Activated CD4-positive, alpha-beta T cell treated with anti-CD3 and anti-CD28 coated beads for 36 hours (primary cell): ENCODE measurements at places on chromosomes 1 and 21.

GRCh38 chr1:229440851-229441537 is 7.1 kb upstream of the ACTA1 start:
- no peak overlapping the region for H3K4me3 ChIP-seq
- peaks cover 49% of the 10 kb centered on the region for H3K36me3 ChIP-seq
- peak; percentile 20 for DNase-seq
- peak overlapping the region; percentile 52 for H3K27ac ChIP-seq
- peaks cover 11% of the 10 kb centered on the region for H3K27me3 ChIP-seq
- H3K4me1 ChIP-seq = peaks cover 23% of the 10 kb centered on the region

GRCh38 chr1:151892190-151892589 is 17.1 kb downstream of the THEM4 start:
- DNase-seq = no peak
- H3K36me3 ChIP-seq = peaks cover 70% of the 10 kb centered on the region
- H3K4me3 ChIP-seq = no peak overlapping the region
- H3K4me1 ChIP-seq = peaks cover 41% of the 10 kb centered on the region

GRCh38 chr1:206065547-206066145 is 12.7 kb downstream of the RHEX start:
- peaks cover 10% of the 10 kb centered on the region for H3K4me1 ChIP-seq
- H3K36me3 ChIP-seq = no peaks in the 10 kb centered on the region
- peaks cover 7% of the 10 kb centered on the region for H3K27me3 ChIP-seq
- no peak for DNase-seq
- H3K4me3 ChIP-seq = no peak overlapping the region

- no peaks in the 10 kb centered on the region for H3K27me3 ChIP-seq
- DNase-seq = no peak
- H3K4me1 ChIP-seq = peaks cover 7% of the 10 kb centered on the region
- H3K27ac ChIP-seq = no peak overlapping the region
- H3K4me3 ChIP-seq = no peak overlapping the region
- no peaks in the 10 kb centered on the region for H3K36me3 ChIP-seq
Measured at GRCh38 chr1:173009597-173009996, 41.1 kb downstream of the TNFSF18 start.

DNA sequence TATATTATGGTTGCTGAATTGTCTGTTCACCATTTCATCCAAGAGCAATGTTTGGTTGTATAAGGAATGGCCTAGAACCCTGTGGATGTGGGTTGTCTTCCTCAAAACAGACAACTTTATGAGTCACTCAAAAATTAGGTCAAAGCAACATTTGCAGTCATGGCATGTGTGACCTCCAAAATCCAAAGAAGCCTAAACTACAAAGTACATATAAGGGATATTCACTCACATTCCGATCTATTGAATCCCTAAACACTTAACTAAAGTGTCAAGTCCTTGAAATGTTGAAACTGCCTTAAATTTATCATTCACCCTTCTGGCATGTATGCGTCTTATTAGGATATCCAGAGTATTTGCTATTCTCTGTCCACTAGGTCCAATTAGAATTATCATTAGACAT is 491.5 kb downstream of the NUF2 start:
- no peaks in the 10 kb centered on the region for H3K4me1 ChIP-seq
- no peak for DNase-seq
- no peaks in the 10 kb centered on the region for H3K36me3 ChIP-seq
- no peaks in the 10 kb centered on the region for H3K27me3 ChIP-seq
- no peak overlapping the region for H3K4me3 ChIP-seq
- H3K27ac ChIP-seq = no peak overlapping the region

GRCh38 chr21:35150562-35151226 is 101.6 kb upstream of the RUNX1 start:
- H3K4me1 ChIP-seq = peaks cover 63% of the 10 kb centered on the region
- no peaks in the 10 kb centered on the region for H3K27me3 ChIP-seq
- no peak for DNase-seq
- peak overlapping the region; percentile 90 for H3K27ac ChIP-seq

DNA sequence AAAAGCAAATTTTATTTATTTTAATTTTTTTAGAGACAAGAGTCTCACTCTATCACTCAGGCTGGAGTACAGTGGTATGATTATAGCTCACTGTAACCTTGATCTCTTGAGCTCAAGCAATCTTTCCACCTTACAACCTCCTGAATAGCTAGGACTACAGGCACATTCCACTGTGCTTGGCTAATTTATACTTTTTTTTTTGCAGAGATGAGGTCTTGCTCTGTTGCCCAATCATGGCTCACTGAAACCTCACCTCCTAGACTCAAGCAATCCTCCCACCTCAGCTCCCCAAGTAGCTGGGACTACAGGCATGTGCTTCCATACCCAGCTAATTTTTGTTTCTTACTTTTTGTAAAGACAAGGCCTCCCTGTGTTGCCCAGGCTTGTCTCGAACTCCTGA is 49.5 kb downstream of the DR1 start:
- H3K27me3 ChIP-seq = no peaks in the 10 kb centered on the region
- no peaks in the 10 kb centered on the region for H3K36me3 ChIP-seq
- no peak overlapping the region for H3K4me3 ChIP-seq
- H3K4me1 ChIP-seq = no peaks in the 10 kb centered on the region
- no peak overlapping the region for H3K27ac ChIP-seq
- no peak for DNase-seq

DNA sequence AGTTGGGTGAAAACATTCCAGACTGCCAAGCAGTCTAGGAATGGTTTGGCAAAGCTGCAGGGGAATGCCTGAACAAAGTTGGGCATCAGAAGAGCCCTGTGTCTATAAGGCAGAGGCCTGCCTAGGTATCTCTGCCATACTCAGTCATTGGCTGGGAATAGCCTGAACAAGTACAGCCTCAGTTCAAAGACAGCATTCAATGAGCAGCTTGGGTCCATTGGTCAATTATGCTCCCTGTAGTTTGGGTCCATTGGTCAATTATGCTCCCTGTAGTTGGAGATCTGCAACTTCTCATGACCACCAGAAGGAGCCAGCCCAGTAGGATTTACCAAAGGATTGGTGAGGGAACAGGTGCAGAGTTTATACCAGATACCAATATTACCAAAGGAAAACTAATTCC is 31.6 kb downstream of the FMO3 start:
- no peak overlapping the region for H3K4me3 ChIP-seq
- no peak overlapping the region for H3K27ac ChIP-seq
- no peaks in the 10 kb centered on the region for H3K36me3 ChIP-seq

DNA sequence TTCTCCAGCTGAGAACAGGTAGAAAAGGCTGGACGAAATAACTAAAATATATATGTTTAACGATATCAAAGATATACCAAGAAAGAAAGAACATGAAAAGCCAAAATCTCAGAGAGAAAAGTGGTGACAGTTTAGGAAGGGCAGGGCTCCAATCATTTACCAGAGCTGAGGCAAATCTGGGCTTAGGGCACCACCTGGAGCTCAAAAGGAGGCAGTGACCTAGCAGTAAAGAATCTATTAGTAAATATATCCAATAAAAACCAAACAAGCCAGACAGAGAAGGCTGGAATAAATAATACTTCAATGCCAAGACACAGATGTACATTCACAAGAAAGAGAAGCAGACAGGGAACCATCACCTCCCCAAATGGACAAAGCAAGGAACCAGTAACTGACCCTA is 43.5 kb downstream of the CHIA start:
- no peak overlapping the region for H3K4me3 ChIP-seq
- peak; percentile 67 for DNase-seq
- no peaks in the 10 kb centered on the region for H3K4me1 ChIP-seq
- peaks cover 1% of the 10 kb centered on the region for H3K36me3 ChIP-seq
- H3K27ac ChIP-seq = no peak overlapping the region
- no peaks in the 10 kb centered on the region for H3K27me3 ChIP-seq
